ENCODE measurements at places on chromosomes 12 and 14.
A peak's percentile ranks its signal among the peaks of the same experiment; 100 is the strongest.

DNA sequence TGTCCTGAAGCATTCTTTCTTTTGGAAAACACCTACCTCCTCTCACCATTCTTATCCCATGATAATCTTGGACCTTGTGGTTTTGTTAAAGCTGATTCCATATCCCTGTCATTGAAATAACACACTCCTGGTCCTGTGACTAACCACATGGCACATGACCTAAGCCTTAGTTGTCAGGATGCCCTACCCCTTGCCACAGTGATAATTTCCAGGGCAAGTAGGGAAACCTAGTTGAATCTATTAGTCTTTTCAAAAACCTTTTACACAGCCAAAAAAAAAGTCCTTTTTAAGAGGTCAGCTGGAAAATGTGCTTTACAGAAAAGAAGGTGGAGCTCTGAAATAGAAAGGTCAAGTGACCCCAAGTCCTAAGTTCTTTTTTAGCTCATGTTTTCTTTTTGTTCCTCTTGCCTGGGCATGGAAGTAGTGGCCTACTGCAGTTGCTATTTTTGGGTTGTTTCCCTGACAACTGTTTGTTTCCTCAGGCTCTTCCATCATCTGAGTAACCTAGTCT lies 608.4 kb downstream of the LRFN5 start:
- no peaks in the 10 kb centered on the region for H3K4me1 ChIP-seq
- DNase-seq, result no peak
- H3K36me3 ChIP-seq, result no peaks in the 10 kb centered on the region
- H3K27me3 ChIP-seq, result no peaks in the 10 kb centered on the region
- no peak overlapping the region for H3K4me3 ChIP-seq
- no peak overlapping the region for H3K27ac ChIP-seq

GRCh38 chr14:69828354-69828753 lies 31.3 kb upstream of the SLC10A1 start:
- H3K4me1 ChIP-seq, result no peaks in the 10 kb centered on the region
- H3K36me3 ChIP-seq, result no peaks in the 10 kb centered on the region
- H3K27ac ChIP-seq, result no peak overlapping the region
- H3K4me3 ChIP-seq, result no peak overlapping the region
- DNase-seq, result no peak

GRCh38 chr14:51652168-51653078 lies 713 bp downstream of the FRMD6 start:
- no peaks in the 10 kb centered on the region for H3K36me3 ChIP-seq
- peaks cover 3% of the 10 kb centered on the region for H3K27me3 ChIP-seq
- DNase-seq, result peak; percentile 24
- H3K27ac ChIP-seq, result peak overlapping the region; percentile 50

GRCh38 chr12:28611449-28611848 lies 421.2 kb downstream of the CCDC91 start:
- no peak for DNase-seq
- H3K36me3 ChIP-seq, result no peaks in the 10 kb centered on the region
- H3K4me1 ChIP-seq, result no peaks in the 10 kb centered on the region
- no peak overlapping the region for H3K27ac ChIP-seq
- no peaks in the 10 kb centered on the region for H3K27me3 ChIP-seq

GRCh38 chr14:53609009-53609408 lies 347.6 kb downstream of the BMP4 start:
- H3K27me3 ChIP-seq, result no peaks in the 10 kb centered on the region
- H3K36me3 ChIP-seq, result no peaks in the 10 kb centered on the region
- DNase-seq, result no peak
- H3K4me1 ChIP-seq, result no peaks in the 10 kb centered on the region
- no peak overlapping the region for H3K27ac ChIP-seq
- H3K4me3 ChIP-seq, result no peak overlapping the region

DNA sequence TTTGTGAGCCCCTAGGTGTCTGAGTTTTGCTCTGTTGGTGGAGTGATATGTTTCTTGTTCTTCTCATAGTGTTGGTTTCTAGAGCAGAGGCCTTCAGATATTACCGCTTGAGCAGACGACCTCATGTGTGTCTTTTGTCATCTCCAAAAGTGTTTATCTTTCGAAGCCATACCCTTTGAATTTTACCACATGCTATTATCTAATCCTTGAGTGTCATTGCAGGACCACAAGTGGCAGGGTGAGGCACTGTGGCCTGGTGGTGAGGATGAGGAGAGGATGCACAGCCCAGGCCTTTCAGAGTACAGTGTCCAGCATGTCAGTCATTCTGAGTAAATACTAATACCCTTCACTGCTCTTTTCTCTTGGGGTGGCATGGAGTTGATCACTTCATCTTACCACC lies 57.2 kb upstream of the CISTR start:
- no peak overlapping the region for H3K27ac ChIP-seq
- no peaks in the 10 kb centered on the region for H3K36me3 ChIP-seq
- H3K4me3 ChIP-seq, result no peak overlapping the region
- no peaks in the 10 kb centered on the region for H3K4me1 ChIP-seq
- no peak for DNase-seq

- DNase-seq, result no peak
- peaks cover 7% of the 10 kb centered on the region for H3K4me1 ChIP-seq
- H3K36me3 ChIP-seq, result no peaks in the 10 kb centered on the region
- H3K4me3 ChIP-seq, result no peak overlapping the region
Measured at GRCh38 chr14:55188686-55189295, 2.6 kb downstream of the DLGAP5 start.

- no peak for DNase-seq
- no peaks in the 10 kb centered on the region for H3K4me1 ChIP-seq
- no peak overlapping the region for H3K4me3 ChIP-seq
- no peaks in the 10 kb centered on the region for H3K27me3 ChIP-seq
Measured at GRCh38 chr12:87804386-87804785, 224.8 kb downstream of the C12orf50 start.

- H3K4me3 ChIP-seq, result peak within 1 kb of the TSS; percentile 79
- peak; percentile 32 for DNase-seq
- no peaks in the 10 kb centered on the region for H3K36me3 ChIP-seq
Measured at GRCh38 chr14:21525962-21526671, at the start of gene SALL2. Gene SALL2 (minus strand): TSS chr14:21526346. CDS start chr14:21526127, 219 bp downstream.

DNA sequence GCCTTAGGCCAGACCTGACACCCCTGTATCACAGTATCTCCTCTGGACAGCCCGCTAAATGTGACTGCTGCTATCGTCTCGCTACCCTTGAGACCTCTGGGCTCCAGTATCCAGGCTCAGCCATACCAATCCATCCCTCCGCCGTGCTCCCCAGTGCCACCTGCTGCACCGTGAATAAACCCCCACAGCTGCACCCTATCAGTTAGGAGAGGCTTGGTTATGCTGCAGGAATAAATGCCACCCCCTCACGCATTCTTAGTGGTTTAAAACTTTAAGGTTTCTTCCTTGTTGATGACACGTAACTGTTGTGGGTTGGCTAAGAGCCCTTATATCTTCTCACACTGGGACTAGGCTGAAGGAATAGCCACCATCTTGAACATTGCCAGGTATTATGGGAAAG lies 12.1 kb downstream of the CCDC63 start:
- no peak overlapping the region for H3K4me3 ChIP-seq
- no peaks in the 10 kb centered on the region for H3K4me1 ChIP-seq
- H3K27me3 ChIP-seq, result no peaks in the 10 kb centered on the region
- DNase-seq, result no peak

DNA sequence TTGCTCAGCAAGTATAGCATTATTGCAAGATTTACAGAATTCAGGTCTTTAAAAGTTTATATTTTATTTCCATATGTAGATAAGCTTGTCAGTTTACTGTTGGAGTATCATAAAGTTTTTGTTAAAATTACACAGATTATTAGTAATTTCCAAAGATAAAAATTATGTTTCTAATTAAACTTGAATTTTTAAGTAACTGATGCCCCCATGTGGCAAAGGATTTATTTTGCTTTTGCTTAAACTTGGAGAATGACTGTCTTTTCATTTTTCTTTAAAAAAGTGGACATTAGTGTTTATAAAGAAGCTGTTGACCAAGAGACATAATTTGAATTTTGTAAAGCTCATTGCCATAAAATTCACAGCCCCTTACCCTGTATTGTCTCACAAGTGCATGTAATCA lies 45.8 kb downstream of the ETNK1 start:
- no peak for DNase-seq
- H3K4me3 ChIP-seq, result no peak overlapping the region
- no peaks in the 10 kb centered on the region for H3K27me3 ChIP-seq
- H3K4me1 ChIP-seq, result no peaks in the 10 kb centered on the region
- no peak overlapping the region for H3K27ac ChIP-seq

DNA sequence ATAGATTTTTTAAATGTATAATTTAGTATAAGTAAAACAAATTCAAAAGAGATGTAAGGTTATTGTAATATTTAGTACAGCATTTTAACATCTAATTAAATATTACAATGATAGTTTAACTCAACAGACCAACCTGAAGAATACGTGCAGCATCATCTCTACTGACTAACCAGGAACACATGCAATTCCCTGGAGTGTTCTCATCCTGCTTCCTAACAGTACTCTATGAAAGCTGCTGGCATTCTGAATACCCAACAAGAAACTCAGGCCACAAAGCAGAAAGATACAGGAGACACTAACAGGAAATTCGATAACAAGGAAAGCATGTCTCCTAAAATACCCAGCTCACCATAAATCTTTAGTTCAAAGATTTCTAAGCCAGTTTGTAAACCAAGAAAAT lies 58.3 kb downstream of the CEP83 start:
- no peaks in the 10 kb centered on the region for H3K27me3 ChIP-seq
- H3K27ac ChIP-seq, result no peak overlapping the region
- DNase-seq, result no peak
- peaks cover 3% of the 10 kb centered on the region for H3K36me3 ChIP-seq

DNA sequence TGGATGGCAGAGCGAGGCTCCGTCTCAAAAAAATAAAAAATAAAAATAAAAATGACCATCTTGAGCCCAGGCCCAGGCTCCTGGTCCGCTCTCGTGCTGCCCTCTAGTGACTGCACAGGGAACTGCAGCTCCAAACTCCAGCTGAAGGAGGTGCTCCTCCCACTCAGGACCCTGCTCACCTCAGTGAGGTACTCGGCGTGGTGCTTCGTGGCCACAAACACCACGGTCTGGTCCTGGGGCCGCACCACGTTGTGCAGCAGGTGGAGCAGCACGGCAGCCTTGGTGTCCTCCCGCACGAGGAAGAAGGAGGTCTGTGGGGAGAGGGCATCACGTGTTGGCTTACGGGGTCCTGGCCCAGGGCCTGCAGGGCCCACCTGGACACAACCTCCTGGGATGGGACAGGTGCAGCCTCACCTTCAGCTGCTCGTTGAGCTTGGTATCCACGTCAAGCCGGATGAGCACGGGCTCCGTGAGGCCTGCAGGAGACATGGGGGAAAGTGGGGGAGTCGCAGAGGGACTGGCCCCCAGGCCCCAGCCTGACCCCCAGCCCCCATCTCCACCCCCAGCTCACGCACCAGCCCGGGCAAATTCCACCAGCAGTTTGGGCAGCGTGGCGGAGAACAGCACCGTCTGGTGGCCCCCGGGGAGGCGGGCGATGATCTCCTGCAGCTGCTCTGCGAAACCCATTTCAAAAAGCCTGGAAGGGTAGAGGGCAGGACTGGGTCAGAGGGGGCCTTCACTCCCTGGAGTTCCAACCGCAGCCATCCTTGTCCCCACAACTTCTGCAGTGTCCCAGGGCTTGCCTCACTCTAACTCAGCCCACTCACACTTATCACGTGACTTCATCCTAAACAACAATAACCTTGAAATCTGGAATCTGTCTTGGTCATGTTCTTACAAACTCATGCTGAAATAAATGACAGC lies 10.6 kb downstream of the DDX54 start:
- no peak overlapping the region for H3K4me3 ChIP-seq
- no peaks in the 10 kb centered on the region for H3K4me1 ChIP-seq
- H3K27ac ChIP-seq, result no peak overlapping the region
- no peaks in the 10 kb centered on the region for H3K27me3 ChIP-seq

GRCh38 chr12:96047229-96048211 lies 12.1 kb upstream of the LTA4H start:
- no peak overlapping the region for H3K4me3 ChIP-seq
- no peaks in the 10 kb centered on the region for H3K27me3 ChIP-seq
- H3K4me1 ChIP-seq, result peaks cover 30% of the 10 kb centered on the region
- H3K27ac ChIP-seq, result peak overlapping the region; percentile 23

GRCh38 chr12:49264466-49264872 lies 413 bp upstream of the TUBA1C start:
- H3K36me3 ChIP-seq, result no peaks in the 10 kb centered on the region
- peaks cover 17% of the 10 kb centered on the region for H3K4me1 ChIP-seq
- peak overlapping the region; percentile 71 for H3K27ac ChIP-seq
- peak overlapping the region; percentile 83 for H3K4me3 ChIP-seq
- peak; percentile 30 for DNase-seq
- H3K27me3 ChIP-seq, result no peaks in the 10 kb centered on the region

DNA sequence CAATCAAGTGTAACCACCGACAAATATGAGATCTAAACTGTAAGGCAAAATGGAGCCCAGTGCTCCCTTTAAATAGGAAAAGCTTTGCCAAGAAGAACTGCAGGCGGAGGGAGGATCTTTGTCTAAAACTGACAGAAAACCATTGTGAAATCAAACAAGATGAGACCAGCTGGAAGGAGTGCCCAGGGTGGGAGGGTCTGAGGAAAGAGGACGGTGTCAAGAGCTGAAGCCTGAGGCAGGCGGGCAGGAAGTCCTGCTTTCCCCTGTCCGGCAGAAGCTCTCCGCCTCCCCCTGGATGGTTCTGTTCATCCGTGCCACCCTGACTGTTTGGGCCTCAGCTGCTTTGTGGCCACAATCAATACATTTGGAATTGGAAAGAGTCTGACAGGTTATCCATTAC lies 37.5 kb downstream of the CDC42BPB start:
- H3K4me3 ChIP-seq, result no peak overlapping the region
- no peaks in the 10 kb centered on the region for H3K4me1 ChIP-seq
- no peaks in the 10 kb centered on the region for H3K27me3 ChIP-seq
- no peak overlapping the region for H3K27ac ChIP-seq

DNA sequence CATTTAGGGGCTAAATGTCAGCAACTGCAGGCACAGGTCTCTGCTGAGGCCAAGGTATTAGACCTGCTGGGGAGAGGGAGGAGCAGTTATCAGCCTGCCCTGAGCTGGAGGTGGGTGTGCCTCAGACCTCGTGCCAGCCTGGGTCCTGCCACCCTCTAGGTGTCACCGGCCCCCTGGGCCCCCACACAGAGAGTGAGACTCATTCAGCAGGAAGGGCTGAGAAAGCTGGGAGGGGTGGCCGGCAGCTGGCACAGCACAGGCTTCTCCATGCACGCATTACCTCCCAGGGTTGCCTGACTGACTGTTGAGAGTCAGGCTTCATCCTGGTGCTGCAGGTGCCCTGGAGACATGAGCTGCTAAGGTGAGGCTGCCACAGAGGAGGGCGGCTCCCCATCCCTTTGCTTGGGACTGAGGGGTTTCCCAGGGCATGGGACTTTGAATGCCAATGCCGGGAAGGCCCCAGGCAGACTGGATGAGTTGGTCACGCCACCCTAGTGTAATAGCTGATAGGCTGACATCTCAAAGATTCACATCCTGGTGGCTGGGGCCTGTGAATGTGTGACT lies 75.3 kb upstream of the C14orf180 start:
- no peak overlapping the region for H3K27ac ChIP-seq
- no peaks in the 10 kb centered on the region for H3K4me1 ChIP-seq
- no peaks in the 10 kb centered on the region for H3K27me3 ChIP-seq
- no peak for DNase-seq
- no peak overlapping the region for H3K4me3 ChIP-seq
- no peaks in the 10 kb centered on the region for H3K36me3 ChIP-seq

All from effector memory CD4-positive, alpha-beta T cell (primary cell).